ENCODE measurements at places on chromosomes 12 and 14. TPM values are rescaled to one million over a fixed set of nuclear protein-coding genes. Genes with fewer than 3 reads are reported as not detected.

Gene GALNT8
- not detected for total RNA-seq

Gene SPIC
- total RNA-seq, result 0.22 TPM

Gene RASSF9
- total RNA-seq, result 2.5 TPM

Gene MYH6
- not detected for total RNA-seq

Gene RGS6
- total RNA-seq, result 0.66 TPM

Gene SLC39A5
- not detected for total RNA-seq

GRCh38 chr14:73879027-73879426 lies 7.6 kb upstream of the ZNF410 start:
- DNase-seq, result no peak

- no peak for DNase-seq
Measured at GRCh38 chr12:19196959-19197630, 67.6 kb downstream of the PLEKHA5 start.

GRCh38 chr12:124992874-124993625 lies 395 bp upstream of the BRI3BP start:
- peak; percentile 4 for DNase-seq

- DNase-seq, result no peak
Measured at GRCh38 chr12:19462406-19462805, 23.1 kb downstream of the AEBP2 start.

DNA sequence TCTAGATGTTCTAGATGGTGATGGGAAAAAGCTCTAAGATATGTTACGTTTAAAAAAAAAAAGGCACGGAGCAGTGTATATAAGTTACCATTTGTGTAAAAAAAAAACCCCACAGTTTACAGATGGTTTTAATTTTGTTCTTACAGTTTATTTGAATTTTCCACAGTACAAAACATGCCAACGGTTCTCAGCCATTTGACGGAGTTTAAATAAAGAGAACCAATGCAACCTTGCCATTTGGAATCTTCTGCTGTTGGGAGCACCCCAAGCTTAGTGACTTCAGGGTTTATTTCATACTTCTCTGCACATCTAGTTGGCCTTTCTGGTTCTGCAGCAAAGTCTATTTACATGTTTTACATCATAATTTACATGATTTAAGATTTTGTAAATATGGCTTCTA lies 7.7 kb upstream of the HPD start:
- no peak for DNase-seq

GRCh38 chr12:109606320-109607028 lies 32.9 kb downstream of the MVK start:
- no peak for DNase-seq
